ENCODE measurements at places on chromosomes 7 and 10. TPM values are rescaled to one million over a fixed set of nuclear protein-coding genes. Genes with fewer than 3 reads are reported as not detected.

The TMEM139 gene
- not detected for total RNA-seq

The MKI67 gene
- total RNA-seq = 37.2 TPM

The THSD7A gene
- 36.6 TPM for total RNA-seq

The HNRNPA2B1 gene
- 140 TPM for total RNA-seq

The BEND7 gene
- total RNA-seq = 10.1 TPM

The AASS gene
- total RNA-seq = 18.4 TPM

The KCNH2 gene
- under 0.01 TPM for total RNA-seq

The LHFPL3 gene
- not detected for total RNA-seq

The ASZ1 gene
- total RNA-seq = not detected

The MAP3K8 gene
- 4.6 TPM for total RNA-seq

The TRIM8 gene
- total RNA-seq = 107 TPM

The SPACDR gene
- 0.48 TPM for total RNA-seq

The SEC31B gene
- total RNA-seq = 5.2 TPM

The GPR15LG gene
- total RNA-seq = not detected

The MMD2 gene
- not detected for total RNA-seq

The ORAI2 gene
- total RNA-seq = 97.0 TPM

The MMP21 gene
- 0.33 TPM for total RNA-seq

The GSDME gene
- total RNA-seq = 17.1 TPM

The CALML5 gene
- not detected for total RNA-seq

The TSPAN33 gene
- total RNA-seq = 0.10 TPM

The AGR2 gene
- total RNA-seq = not detected

The FANK1 gene
- total RNA-seq = 2.5 TPM

The PIP gene
- not detected for total RNA-seq

The OIT3 gene
- 0.19 TPM for total RNA-seq

The PLAU gene
- 51.2 TPM for total RNA-seq

The DENND2A gene
- total RNA-seq = 0.19 TPM

The SPDYE5 gene
- total RNA-seq = not detected

The ADAMTS14 gene
- total RNA-seq = not detected

The CRHR2 gene
- total RNA-seq = not detected

The ACTR3C gene
- total RNA-seq = 0.67 TPM

The GBF1 gene
- 50.9 TPM for total RNA-seq

The AS3MT gene
- total RNA-seq = 0.98 TPM
